ENCODE measurements at places on chromosomes 6 and 20. TPM values are rescaled to one million over a fixed set of nuclear protein-coding genes. Genes with fewer than 3 reads are reported as not detected.

DCDC2 gene
- total RNA-seq = 8.4 TPM

SLC35D3 gene
- total RNA-seq = not detected

ULBP2 gene
- 1.8 TPM for total RNA-seq

AK9 gene
- total RNA-seq = 43.1 TPM

TSPO2 gene
- total RNA-seq = not detected

FAM83B gene
- total RNA-seq = 1.0 TPM

DEFB129 gene
- total RNA-seq = not detected

HSPA12B gene
- total RNA-seq = 53.7 TPM

COL10A1 gene
- total RNA-seq = 0.23 TPM

MLN gene
- total RNA-seq = not detected

TMEM244 gene
- total RNA-seq = not detected

NR2E1 gene
- total RNA-seq = not detected

LATS1 gene
- 34.4 TPM for total RNA-seq

TFAP2D gene
- total RNA-seq = not detected

Measured in upper lobe of left lung (tissue), 6 donors.